Anterior cingulate cortex (tissue), 58 donors: ENCODE measurements at places on chromosomes 1 and 21.

DNA sequence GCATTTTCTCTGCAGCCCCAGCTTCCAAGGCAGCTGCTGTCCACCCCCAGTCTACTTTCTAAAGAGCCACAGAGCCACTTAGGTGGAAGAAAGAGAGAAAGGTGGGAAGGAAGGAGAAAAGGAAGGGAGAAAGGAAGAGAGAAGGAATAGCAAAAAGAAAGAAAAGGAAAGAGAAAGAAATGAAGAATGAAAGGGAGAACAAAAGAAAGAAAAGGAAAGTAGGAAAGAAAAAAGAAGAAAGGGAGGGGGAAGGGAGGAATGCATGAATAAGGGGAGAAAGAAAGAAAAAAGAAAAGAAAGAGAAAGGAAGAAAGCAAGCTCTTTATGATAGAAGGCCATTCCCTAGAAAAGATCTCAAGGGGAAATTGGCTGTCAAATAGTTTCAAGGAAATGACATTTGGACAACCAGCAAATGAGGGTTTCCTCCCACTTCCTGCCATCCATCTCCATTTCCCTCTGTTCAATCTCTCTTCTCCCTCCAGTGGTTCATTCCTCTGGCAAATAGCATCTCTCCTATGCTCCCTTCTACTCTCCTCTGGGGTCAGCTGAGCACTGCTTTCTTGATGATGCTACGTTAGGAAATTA lies 3.4 kb upstream of the CSF1 start:
- DNase-seq = no peak

DNA sequence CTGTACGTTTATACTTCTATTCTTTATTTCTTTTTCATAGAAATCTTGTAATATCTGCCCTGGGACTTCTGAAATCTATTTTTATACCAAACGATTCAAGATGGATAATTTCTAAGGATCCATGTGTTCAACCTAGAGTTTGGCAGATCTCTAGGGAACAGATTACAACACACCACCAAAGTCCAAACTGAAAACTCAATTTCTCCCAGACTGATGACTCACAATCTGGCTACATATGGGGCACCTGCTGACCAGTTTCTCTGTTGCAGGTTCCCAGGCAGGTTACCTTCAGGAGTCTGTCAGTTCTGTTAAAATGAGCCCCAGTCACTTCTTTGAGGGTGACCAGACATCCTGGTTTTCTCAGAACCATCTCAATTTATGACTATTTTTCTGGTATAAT lies 439.4 kb downstream of the GPATCH2 start:
- no peak for DNase-seq

- DNase-seq = no peak
Measured at GRCh38 chr1:238960071-238960470, 426.3 kb upstream of the CHRM3 start.

GRCh38 chr1:58813801-58814200 lies 30.0 kb upstream of the JUN start:
- DNase-seq = no peak

- DNase-seq = no peak
Measured at GRCh38 chr1:113681596-113682337, 77.5 kb downstream of the PHTF1 start.

DNA sequence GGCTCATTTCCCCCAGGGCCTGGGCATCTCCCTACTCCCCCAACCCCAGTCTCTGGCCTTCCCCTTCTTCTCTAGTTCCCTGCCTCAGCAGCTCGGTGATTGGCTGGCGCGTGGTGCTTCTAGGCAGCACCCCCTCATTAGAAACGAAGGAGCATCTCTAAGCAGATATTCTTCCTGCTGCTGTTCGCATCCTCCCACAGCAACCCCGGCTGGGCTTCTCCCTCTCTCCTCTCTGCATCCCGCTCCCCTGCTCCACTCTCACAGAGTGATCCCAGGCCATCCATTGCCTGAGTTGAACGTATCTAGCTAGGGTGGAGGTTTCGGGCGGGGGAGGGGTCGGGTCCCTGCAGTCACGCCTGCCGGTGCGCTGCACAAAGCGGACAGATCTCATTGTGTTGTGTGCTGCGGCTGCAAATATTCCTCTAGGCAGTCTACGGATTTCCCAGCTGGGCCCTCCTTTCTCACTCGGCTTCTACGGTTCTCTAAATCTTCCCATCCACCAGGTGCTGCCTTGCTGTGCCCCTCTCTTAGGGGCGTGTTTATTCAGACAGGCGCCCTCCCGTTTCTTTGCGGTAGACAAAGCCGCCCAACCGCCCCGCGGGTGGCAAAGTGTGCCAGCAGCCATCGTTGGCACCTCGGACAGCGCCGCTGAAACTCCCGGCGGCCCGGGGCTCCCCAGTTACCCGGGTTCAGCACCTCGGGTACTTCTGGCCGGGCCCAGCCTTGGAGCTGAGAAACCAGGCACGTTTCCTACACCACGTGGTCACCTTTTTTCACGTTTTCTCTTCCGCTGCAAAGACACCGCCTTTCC lies 2.2 kb downstream of the CACNA1E start:
- DNase-seq = no peak

DNA sequence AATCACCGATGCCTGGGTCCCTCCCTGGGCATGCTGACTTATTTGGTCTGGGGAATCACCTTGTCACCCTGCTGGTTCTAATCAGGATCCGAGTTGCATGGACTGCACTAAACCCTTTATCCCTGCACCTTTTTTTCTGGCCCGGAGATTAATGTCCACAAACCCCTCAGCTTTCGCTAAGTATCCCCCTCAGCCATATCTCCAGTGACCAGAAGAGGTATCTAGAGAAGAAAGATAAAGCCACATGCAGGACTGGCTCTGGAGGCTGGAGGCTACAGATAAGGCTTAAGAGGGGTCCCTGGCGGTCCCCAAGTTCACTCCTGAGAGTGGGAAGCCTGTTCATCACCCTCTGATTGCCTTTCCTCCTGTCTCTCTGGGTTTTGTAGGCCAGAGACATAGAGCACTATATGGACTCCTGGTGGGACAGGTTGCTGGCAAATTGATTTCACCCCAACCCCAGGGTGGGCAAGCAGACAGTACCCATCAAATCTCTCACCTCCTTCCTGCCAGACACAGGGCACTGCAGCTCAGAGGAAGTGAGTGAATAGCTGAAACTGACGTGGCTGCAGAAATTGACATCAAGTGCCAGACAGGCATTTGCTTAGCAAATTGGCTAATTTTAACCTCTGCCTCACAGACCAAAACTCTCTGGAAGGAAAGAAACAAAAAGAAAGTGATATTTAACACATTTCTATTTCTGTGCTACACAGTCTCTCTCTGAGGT lies 38.8 kb downstream of the HMGB4 start:
- no peak for DNase-seq

DNA sequence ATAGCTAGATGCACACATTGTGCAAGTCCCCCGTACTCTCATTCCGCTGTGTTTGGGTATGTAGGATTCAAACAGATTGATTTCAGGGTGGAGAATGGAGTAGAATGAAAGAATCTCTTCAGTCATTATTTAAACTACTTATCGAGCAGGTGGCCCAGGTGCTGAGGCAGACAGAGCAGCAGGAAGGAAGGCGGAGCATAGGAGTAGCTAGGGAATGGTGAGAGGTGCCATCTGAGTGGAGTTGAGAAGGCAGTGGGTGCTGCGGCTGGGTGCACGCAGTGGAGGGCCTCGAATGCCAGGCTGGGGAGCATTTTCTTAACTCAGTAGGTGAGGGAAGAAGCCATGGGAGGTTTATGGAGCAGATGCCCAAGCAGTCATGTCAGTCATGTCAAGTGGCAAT lies 45.2 kb upstream of the CD101 start:
- no peak for DNase-seq

GRCh38 chr1:228465571-228466146 lies 21.5 kb upstream of the RNF187 start:
- no peak for DNase-seq

DNA sequence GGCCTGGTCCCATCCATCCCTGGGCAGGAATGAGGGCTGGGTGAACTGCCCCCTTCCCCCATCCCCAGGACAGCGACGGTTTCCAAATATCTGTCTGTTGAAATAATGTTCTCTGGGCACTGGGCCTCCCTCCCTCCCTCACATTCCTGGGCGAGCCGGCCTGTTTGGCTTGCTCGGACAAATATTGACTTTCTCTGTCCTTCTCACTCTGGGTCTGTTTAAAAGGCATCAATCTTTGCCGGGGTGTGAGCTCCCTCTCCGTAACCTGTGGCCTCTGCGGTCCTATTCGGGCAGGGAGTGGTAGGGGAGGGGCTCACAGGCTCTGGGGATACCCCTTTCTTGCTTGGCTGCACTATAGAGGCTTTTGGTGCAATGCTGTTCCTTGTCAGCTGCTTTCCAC lies 40.2 kb downstream of the FOXD2 start:
- DNase-seq = no peak

DNA sequence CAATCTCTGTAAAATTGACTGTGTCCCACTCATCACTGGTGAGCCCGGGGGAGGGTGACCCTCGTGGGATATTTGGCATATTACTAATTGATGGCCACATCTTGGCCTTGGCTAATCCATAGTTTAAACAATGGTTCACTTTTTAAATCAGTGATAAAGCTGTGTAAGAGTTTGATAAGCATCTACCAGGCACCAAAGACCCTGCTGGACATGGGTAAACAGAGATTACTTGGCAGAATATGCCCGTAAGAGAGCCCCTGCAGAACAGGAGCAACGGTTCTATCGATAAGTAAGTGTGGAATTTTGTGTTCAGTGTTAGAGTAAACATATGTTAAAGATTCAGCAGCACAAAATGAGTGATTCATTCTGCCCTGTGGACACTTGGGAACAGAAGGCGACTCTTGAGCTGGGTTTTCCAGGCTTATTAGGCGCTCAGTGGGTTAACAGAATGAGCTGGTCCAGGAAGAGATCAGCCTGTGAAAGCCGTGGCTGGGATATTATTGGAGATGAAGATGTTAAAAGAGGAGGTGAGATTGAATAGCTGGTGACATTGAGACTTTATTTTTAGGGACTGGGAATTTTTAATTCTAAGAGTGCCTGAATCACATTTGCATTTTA lies 55.9 kb downstream of the CNST start:
- DNase-seq = no peak

DNA sequence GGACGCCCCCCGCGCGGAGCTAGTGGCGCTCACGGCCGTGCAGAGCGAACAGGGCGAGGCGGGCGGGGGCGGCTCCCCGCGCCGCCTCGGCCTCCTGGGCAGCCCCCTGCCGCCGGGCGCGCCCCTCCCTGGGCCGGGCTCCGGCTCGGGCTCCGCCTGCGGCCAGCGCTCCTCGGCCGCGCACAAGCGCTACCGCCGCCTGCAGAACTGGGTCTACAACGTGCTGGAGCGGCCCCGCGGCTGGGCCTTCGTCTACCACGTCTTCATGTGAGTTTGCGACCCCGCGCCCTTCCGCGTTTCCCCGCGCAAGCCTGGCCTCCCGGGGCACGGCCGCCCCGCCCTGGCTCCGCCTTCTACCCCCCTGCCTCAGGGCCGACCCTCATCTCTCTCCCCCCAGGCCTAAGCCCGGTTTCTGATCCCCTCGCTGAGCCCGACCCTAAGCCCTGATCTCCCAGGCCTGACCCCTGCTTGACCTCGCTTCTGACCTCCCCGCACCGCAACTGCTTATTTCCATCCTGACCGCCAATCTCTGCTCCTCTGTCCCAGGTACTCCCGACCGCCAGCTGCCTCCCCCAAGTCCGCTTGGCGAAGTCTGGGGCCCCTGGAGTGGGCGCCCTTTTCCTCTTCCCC lies 669 bp downstream of the KCNQ4 start:
- DNase-seq = no peak

DNA sequence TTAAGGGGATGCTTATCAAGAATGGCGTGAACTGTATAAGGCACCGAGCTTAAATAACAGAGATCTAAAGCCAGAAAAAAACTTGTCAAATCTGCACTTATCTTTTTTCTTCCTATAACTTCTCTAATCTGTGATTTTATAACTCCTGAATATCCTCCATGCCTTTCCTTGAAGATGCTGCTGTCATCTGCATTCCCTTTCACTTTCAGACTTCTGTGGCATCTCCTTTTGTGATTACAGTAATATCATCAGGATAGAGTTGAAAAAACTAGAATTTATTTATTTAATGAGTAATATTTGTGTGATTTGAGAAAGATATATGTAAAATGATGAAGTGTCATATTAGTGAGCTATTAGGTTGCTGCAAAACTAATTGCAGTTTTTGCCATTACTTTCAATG lies 357.8 kb upstream of the PTBP2 start:
- DNase-seq = no peak

DNA sequence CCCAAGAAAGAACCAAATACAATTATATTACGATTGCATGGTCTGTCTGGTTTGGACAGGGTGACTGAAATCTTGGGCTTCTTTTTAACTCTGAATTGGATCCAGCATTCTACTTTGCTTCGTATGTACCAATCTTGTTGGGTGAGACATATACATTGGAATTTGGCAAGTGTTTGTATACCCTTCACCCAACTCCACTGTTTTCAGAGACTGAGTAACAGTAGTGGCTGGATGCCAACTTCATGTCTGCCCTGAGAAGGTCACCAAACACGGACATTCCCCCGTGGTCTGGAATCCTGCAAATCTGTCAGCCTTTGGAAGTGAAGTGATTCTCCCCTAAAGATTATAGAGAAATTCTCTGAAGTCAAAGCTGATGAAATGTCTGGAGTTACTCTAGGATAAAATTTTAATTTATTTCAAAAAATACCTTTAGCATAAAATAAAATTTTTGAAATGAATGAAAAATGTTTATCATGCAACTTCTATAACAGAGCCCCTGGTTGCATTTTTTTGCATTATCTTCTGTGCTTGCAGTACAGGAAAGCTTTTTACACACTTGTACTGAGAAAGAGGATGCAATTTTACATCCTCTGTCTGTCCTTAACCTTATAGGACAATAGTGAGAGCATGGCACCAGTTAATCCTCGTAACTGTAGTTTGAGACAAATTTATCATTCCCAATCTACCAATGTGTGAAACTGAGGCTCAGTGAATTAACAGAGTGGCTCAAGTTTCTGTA lies 201.8 kb downstream of the DISC1 start:
- no peak for DNase-seq

- no peak for DNase-seq
Measured at GRCh38 chr1:2541619-2542245, 11.7 kb upstream of the HES5 start.

DNA sequence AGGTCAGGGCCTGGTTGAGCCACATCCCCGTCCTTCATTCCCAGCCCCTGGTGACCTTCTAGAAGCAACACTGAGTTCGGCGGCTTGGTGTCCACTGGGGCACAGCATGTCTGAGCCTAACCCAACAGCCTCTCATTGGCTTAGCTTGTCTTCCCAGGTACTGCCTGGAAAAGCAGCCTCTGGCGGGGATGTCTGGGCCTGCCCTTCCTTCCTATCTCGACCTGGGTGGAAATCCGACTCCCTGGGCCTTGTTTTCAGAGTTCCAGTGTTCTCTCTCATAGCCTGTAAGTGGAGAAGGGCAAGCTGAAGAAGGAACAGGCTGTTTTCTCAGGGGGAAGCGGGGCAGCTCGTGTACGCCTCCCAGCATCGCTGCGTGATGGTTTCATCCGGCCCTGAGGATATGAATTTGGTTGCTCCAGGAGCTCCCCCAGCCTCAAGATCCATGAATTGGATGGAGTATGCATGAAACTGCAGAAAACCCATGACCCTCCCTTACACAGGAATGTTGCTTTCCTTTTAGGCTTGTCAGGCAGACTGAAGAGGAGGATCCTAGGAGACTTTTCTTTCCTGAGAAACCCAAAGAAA lies 116.5 kb upstream of the IRF2BP2 start:
- DNase-seq = no peak
